ENCODE measurements at places on chromosomes 3 and 15.
A peak's percentile ranks its signal among the peaks of the same experiment; 100 is the strongest.

GRCh38 chr3:12147049-12147780 lies 11.5 kb downstream of the TIMP4 start:
- no peak for DNase-seq

DNA sequence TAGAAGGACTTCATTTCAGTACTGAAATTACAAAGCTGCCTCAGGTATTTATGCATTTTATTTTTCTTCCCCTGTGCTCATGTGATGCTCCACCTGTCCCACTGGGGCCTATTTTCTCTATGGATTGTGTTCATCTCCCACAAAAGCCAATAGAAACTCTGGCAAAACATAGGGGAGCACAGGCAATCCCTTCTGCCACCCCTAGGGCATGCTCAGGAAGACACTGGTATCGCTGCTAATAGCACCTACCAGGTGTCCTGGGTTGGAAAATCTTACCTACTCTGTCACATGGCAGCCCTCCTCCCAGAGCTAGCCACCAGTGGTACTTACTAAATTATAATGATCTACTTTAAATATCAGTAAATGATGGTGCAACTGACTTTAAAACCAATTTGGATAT lies 427.4 kb downstream of the FGF12 start:
- DNase-seq, result no peak

DNA sequence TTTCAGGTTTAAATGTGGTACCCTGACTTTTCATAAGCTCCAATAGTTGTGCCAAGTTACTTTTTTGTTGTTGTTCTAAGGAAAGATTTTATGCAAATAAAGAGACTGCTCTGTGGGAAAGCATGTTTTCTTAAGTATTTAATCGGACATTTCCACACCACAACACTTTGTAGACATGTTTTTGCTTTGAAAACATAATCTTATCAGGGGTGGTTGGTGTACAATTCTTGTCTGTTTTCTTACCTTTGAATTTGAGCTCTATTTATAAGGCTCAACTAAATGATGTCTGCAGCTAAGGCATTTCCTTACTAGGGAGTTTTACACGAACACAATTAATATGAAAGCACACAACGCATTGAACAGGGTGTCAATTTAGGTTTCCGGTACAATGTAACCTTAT lies 81.5 kb upstream of the CDIN1 start:
- no peak for DNase-seq

DNA sequence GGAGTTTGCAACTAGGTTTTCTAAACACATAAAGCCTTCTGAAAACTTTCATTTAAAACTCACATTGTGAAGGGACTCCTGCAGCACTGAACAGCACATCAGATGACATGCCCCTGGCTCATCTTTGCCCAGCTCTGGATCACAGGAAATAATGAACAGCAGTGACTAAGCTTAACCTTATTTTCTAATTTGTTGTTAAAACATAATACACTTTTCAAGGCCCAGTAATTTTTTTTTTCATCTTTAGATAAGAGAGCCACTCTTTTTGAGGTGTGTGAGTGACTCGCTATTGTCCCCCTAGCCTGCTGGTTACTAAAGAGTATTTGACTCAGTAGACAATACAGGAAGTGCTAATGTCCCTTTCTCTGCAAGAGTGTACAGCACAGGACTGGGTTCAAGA lies 204.0 kb downstream of the OSBPL10 start:
- no peak for DNase-seq

DNA sequence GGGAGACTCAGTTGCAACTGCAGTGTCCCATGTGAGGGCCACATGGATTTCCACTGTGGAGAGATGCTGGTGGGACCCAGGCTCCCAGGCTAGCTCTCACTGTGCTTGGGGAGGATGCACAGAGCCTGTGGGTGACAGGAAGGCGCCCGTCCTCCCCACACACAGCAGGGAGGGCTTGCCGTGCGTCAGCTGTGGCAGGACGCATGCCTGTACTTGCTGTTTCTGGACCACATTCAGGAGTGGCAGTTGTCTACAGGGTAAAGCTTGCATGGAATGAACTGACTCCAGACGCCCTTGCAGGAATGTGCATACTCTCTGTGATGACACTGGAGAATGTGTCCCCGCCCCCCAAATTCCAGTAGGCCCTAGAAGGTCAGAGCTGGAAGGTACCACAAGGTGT lies 63.8 kb upstream of the SNRPA1 start:
- no peak for DNase-seq

- no peak for DNase-seq
Measured at GRCh38 chr15:101288905-101289513, 6.0 kb downstream of the SNRPA1 start.

DNA sequence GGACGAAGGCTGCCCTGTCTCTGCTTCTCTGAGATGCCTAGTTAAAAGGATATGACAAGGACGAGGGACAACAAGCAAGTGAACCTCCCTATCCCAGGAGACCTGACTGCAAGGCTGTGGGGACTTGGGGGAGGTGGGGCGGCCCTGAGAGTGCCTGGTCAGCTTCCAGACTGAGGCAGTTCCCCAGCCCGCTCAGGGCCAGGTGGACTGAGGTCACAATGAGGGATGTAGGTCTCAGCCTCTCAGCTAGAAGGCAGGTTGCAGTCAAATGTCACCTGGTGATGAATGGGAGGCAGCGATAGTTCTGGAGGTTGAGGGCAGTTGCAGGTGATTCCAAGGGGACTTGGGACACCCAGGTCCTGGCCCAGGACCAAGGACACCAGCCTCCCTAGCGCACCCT lies 30.6 kb downstream of the TKT start:
- no peak for DNase-seq

DNA sequence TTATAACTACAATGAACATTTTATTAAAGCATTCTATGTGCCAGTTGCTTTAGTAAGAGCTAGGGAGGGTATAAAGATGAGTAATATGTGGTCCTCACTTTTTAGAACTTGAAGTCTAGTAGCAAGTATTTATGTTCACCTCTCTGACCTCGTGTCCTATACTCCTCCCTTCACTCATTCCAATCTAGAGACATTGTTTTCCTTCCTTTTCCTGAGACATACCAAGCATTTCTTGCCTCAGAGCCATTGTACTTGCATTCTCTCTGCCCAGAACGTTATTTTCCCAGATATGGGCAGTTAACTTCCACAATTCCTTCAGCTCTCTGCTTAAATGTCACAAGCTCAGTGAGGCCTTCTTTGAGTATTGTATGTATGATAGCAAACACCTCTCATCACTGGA lies 408.6 kb downstream of the PDCD6IP start:
- DNase-seq, result no peak

DNA sequence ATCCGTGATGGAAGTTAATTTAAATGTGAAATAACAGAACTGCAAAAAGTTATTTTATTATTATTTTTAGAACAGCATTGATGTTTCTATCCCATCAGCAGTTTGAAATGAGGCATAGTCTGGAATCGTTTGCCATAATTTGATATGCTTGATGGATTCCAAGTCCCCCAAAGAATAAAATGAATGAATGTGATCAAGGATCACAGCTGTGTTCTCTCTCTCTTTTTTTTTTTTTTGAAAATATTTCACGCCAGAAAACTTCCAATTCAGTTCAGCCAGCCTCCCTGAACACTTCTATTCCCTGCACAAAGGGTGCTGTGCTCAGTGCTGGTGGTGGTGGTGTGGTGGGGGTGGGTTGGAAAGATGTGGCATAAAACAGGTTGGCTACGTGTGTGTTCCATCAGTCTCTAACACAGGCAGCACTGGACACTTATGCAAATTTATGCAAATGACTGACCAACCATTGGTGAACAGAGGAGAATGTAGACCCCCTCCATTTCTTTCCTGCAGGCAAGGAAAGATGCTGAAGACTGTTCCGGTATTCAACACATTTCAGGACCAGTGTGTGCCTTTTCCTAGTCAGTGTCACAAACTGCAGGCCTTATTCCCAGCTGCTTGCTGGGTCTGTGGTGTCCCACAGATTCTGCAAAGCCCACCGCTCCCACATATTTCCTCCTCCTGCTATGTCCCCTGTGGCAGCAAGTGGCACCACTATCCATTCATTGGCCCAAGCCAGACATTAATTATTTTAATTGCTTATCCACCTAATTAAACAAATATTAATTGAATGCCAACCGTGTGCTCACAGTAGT lies 10.6 kb downstream of the ARNT2 start:
- no peak for DNase-seq

GRCh38 chr3:148075771-148076716 lies 621.7 kb upstream of the AGTR1 start:
- DNase-seq, result peak; percentile 10

DNA sequence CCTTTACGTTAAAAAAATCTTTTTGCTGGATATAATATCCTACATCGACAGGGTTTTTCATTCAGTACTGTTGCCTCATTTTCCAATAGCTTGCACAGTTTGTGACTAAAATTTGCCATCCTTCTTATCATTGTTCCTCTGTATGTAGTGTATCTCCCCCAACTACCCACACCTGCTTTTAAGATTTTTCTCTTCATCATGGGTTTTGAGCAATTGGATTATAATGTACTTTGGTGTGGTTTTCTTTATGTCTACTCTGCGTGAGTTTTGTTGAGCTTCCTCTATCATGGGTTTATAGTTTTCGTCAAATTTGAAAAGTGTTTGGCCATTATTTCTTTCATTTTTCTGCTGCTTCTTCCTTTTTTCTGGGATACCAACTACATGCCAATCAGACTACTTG lies 39.6 kb upstream of the MEF2A start:
- DNase-seq, result no peak

Measured in NCI-H446 (cell line).